ENCODE measurements at places on chromosomes 7 and 10. TPM values are rescaled to one million over a fixed set of nuclear protein-coding genes. Genes with fewer than 3 reads are reported as not detected.

- no peak for DNase-seq
Measured at GRCh38 chr10:49381111-49381900, 14.6 kb downstream of the DRGX start.

DNA sequence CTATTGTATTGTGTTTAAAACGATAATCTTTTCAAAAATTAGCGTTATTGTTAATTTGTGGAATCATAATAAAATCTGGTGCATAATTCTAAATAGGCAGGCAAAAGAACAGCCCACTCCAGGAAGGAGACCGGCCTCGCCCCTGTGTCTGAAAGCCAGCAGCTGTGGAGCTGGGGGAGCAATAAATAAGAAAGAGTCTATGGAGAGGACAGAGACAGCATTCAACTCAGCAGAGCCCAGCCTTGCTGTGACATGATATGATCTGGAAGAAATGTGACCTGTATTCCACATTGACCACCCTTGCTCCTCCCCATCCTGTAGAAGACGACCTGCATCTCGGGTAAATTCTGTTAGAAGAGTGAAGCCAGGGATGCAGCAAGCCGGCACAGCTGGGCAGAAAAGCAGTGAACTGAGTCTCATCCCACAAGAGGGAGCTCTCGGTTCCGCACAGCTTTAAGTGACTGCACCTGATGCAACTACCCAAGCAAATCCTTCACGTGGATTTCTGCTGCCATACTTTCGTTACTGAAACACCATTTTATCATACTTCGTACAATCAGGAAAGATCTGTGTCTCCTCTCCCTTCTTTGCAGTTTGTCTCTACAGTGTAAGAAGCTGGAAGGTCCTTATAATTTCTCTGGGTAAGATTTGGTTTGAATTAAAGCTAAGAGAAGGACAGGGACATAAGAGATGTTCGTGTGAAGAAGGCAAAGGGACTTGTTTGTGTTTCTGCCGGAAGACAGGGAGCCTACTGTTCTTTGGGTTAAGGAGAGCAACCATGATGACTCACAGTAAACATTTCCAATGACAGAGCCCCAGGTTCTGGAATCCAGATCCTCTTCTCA, 427.1 kb downstream of the GPAM start:
- no peak for DNase-seq

- no peak for DNase-seq
Measured at GRCh38 chr7:55288070-55288824, 76.9 kb upstream of the LANCL2 start.

DNA sequence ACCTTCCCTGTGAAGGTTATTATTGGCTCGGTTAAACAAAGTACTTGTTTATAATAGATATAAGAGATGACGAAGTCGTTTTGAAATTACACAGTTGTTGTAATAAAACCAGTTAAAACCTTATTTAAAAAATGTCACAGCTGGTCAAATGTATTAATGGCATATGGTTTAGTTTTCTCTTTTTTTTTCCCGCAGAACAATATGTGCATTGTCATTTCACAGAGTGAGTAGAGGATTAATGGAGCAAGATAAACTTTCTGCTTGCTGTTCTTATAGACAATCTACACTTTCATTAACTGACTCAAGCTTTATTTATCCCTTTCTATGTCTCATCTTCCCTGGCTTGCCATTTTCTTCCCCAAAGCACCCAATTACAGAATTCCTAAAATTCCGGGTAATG, 404.3 kb upstream of the NPVF start:
- no peak for DNase-seq

BLNK gene
- 0.73 TPM for total RNA-seq

GRCh38 chr7:70033226-70033625, 435.0 kb downstream of the AUTS2 start:
- no peak for DNase-seq

MAGI2 gene
- total RNA-seq = 3.9 TPM

INPP5F gene
- total RNA-seq = 4.5 TPM

HMX2 gene
- total RNA-seq = not detected

GRCh38 chr7:115008465-115009114, 86.7 kb downstream of the MDFIC start:
- DNase-seq = peak; percentile 91

DNA sequence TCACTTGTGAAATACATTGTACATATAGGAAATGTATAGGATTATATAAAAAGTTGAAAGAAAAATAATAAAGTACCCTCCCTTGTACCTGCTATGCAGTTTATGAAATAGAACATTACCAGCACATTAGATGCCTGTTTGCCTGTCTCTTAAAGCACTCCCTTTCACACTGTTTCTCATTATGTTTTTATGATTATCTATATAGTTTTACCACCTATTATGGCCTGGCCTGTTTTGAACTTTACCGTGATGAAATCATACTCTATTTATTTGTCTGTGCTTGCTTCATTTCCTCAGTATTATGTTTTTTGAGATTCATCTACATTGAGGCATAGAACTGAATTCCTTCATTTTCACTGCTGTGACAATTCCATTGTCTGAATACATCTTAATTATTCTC, 41.1 kb downstream of the DGKB start:
- no peak for DNase-seq

Data from Right ventricle myocardium superior (tissue), 1 donor.